KG1 (cell line): ENCODE measurements at places on chromosomes 6 and 20.

DNA sequence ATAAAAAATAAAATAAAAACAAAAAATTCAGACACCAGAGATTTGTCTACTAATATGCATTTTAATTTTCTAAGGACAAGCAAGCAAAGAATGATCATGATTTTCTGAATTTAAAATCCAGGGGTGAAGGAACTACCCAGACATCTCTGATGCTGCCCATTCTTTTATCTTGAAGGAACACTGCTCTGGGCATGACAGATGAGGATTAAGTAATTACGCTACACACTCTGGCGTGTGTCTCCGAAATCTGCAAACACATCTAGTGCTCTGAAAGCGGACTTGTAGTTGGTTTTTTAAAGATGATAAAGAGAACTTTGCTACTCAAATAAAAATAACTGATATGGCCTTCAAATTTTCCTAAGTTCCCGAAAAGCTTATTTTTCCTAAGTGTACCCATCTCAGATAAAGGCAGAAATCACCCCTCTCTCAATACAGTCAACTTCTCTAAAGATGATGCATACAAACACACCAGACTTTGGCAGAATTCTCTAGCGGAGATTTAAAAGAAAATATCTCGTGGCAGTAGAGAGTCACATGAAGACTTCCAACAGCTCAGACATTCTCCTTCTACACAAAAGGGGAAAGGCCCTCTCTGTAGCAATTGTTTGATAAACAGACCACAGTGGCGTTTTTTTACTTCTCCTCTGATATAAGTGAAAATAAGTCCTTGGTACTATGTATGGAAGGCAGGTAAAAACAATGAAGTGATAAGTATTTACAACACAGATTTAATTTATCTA lies 133.8 kb downstream of the BACH2 start:
- DNase-seq = no peak

DNA sequence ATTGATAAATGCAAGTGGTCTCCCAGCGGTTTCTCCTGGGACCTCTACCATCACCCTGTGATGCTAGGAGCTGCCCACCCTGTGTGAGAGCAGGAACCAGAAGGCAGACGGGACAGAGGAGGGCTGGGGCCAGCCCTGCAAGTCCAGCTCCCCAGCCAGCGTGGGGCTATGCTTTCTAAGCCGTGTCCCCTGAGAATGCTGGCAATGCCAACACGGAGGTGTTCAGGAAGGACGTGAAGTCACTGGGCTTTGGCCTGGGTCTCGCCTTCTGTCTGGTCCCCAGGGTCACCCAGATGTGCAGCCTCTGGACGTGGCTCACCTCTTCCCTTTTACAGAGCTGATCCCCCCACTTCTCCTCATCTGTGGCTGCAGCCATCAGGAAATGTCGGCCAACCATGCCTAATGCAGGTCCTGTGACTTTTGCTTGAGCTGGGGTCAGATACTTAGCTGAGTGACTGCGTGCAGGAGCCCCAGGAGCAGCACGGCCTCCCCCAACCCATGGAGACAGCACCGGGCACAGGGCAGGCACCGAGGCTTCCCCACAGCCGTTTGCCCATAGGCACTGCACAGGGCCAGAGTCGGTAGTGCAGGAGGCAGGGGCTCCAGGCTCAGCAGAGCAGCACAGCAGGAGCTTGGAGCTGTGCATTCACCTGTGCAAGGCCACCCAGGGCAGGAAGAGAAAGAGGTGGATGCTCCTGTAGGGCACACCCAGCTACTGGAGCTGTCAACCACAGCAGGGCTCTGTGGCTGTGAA lies 66.2 kb downstream of the GNAS-AS1 start:
- DNase-seq = no peak

GRCh38 chr20:5608442-5609161 lies 141.6 kb upstream of the SHLD1 start:
- no peak for DNase-seq

DNA sequence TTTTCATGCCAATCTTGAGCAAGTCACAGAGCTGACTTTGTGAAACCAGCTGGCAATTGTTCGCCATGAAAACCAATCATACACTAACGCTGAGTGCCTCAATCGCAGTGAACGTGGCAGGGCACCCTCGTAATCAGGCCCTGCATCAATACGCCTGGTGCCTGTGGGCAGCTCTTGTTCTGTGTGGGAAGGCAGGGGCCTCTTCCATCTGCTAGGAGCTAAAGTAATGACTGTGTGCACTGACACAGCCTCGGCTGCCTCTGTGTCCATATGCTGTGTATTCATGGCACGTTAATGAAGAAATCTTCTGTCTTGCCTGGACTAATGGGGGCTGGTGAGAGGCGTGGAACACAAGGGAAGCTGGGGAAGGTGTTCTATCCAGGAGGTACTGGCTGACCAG lies 27.8 kb upstream of the SYNDIG1 start:
- no peak for DNase-seq

DNA sequence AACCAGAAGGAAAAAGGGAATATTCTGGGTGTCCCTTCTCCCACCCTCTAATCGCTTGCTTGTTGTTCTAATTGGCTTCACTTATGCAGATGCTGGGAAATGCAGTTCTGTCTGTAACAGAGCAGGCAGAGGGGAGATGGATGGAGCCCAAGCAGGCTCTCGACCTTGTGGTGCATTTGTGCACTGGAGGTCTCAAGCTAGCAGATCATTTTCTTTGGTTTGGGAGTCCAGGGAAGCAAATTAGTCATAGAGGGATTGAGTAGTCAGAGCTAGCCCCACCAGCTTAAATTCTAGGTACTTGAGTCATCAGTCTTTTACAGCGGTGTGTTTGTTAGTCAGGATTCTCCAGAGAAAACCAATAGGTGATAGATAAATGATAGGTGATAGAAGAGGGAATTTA lies 234.7 kb upstream of the ECI2 start:
- DNase-seq = no peak

- DNase-seq = no peak
Observed at GRCh38 chr20:57835588-57836455, 126.0 kb upstream of the PMEPA1 start.

GRCh38 chr6:50353603-50354002 lies 303.9 kb upstream of the DEFB112 start:
- DNase-seq = no peak

- no peak for DNase-seq
Observed at GRCh38 chr6:34301408-34301807, 52.6 kb upstream of the SMIM29 start.

- no peak for DNase-seq
Observed at GRCh38 chr6:18122128-18123093, at the start of gene NHLRC1. NHLRC1 (minus strand) TSS chr6:18122677; CDS start chr6:18122606, 71 bp downstream.

DNA sequence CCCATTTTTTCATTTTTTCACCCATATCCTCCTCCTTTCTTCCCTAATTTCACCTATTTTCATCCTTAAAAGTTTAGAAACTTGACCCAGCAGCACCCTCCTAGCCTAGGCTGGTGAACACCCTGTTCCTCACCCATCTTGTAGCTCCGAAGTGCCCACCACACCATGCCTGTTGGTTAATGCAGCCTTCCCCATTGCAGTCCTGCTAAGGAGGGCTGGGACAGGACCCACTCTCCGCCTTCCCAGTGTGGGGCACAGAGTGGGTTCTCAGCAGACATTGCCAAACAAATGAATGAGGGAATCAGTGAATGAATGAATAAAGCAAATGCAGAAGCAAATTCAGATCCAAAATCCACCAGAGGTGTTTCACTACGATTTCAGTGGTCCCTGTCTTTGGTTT lies 45.7 kb downstream of the CTCFL start:
- DNase-seq = no peak

- no peak for DNase-seq
Observed at GRCh38 chr20:17565169-17565845, 4.6 kb upstream of the DSTN start.

GRCh38 chr6:147161974-147162495 lies 42.2 kb upstream of the STXBP5 start:
- no peak for DNase-seq

DNA sequence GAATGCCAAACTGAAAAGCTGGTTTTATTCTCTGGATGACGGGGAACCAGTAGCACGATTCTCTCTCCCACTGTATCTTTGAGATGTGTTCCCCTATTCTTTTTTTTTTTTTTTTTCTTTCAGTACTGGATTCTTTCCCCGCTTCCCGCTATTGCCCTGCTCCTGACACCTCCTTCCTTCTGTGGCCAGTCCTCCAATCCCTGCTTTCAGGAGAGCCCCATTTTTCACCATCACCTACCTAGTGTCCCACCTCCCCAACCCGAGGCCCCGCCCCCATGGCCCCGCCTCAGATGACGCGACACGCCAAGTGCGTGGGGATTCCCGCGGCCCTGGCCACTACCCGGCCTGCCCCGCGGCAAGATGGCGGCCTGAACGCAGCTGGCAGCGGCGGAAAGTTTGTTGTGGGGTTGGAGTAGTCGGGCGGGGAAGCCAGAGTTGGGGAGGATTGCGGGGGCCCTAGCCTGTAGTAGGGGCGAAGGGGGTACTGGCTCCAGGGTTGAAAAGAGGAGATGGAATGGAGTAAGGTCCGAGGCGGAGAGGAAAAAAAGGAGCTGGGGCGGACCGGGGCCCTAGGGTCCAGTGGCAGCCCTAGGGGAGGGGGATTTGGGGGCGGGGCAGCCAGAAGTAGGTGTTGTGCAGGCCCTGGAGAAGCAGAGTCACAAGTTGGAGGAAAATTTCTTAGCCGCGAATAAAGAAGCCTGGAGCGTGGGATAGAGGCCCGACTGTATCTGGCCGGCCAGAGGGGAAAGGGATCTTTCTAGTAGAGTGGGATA lies at the start of gene TJAP1:
Gene TJAP1 (plus strand): TSS at position 336 of the 773 bp plus-strand sequence. CDS start 21,432 bp downstream, outside the sequence.
- DNase-seq = peak; percentile 72

DNA sequence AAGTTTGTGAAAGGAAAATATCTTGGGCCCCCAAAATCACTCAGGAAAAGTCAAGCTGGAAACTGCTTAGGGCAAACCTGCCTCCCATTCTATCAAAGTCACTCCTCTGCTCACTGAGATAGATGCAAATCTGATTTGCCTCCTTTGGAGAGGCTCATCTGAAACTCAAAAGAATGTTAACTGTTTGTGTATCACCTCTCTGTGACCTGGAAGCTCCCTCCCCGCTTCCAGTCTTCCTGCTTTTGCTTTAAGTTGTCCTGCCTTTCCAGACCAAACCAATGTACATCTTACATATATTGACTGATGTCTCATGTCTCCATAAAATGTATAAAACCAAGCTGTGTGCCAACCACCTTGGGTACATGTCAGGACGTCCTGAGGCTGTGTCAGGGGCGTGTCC lies 331.4 kb upstream of the QKI start:
- no peak for DNase-seq

DNA sequence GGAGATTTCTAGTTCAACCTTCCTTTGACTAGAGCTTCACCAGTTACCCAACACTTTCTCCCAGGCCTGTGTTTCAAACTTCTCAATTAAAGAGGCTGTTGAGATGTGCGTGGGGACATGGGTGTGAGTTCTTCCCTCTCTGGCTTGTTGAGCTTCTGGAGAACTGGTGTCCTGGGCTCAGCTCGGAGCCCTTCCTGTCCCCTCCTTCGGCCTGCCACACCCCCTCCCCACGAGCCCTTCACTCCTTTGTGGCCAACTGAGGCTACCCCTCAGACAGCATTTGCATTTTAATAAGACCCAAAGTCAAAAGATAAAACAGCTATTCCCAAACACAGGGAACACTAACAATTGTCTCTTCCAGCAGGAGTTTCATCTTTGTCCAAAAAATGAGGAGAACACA lies 123.3 kb upstream of the MLN start:
- DNase-seq = no peak

DNA sequence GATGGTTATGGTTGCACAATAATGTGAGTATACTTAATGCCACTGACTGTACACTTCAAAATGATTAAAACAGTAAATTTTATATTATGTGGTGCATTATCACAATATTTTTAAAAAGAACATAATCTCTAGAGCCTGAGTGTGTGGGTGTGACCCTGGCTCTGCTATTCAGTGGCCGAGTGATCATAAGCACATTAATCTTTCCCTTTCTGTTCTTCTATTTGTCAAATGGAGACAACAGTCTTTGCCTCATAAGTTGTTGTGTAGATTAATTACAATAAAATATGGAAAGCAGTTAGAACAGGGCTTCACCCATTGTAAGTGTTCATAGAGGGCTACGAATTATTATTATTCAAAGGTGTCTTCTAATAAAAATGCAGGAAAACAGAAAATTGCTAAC lies 548.6 kb downstream of the HTR1B start:
- no peak for DNase-seq

DNA sequence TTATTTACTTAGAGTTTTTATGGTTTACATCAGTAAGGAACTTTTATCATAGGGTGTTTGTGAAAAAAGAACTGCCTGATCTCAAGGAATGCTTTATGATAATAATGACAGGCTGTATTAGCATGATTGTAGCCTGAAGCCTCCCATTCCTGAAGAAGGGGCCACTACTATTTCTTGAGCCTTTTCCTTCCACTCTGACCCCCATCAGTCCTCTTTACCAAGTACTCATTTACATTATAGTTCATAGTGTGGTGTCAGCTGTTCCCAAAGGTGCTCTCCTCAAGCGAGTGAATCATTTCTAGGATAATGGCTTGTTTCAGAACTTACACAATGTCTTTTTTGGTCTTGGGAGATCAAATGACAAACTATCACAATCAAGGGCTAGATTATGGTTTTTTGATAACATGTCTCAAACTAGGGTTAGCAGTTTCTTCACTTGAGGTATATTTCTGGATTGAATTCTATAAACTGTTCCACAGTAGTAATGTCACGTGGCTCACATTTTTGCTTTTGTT lies 283.6 kb downstream of the CDKAL1 start:
- DNase-seq = no peak

DNA sequence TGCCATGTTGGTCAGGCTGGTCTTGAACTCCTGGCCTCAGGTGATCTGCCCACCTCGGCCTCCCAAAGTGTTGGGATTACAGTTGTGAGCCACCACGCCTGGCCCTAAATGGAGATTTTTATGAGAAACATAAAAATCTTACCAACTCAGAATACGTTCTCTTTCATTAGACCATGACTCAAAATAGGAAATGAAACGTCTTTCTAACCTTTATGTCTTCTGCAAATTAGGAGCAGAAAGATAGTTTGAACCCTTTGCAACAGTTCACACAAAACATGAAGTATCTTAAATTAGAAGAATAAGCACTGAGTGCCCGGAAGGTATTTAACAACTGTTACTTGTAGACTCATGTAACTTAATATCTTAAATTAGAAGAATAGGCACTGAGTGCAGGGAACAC lies 48.3 kb downstream of the AHI1 start:
- DNase-seq = no peak

DNA sequence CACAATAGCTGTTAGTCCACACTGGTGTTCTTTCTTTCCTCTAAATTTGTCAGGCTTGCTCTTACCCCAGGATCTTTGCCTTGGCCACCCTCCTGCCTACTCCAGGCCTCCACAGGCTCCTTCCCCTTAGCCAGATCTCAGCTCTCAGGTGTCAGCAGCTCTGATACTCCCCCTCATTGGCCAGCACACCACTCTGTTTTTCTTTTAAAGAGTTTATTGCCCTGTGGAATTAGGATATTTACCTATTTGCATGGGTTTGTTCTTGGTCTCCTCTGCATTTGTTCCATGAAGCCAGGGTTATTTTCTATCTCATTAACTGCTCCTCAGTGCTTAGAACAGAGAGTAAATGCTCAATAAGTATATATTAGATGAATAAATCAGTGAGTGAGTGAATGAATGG lies 36.8 kb downstream of the GCNT2 start:
- no peak for DNase-seq

- DNase-seq = no peak
Observed at GRCh38 chr20:12306107-12306506, 388.4 kb downstream of the BTBD3 start.
